ENCODE measurements at places on chromosomes 7 and 10.

DNA sequence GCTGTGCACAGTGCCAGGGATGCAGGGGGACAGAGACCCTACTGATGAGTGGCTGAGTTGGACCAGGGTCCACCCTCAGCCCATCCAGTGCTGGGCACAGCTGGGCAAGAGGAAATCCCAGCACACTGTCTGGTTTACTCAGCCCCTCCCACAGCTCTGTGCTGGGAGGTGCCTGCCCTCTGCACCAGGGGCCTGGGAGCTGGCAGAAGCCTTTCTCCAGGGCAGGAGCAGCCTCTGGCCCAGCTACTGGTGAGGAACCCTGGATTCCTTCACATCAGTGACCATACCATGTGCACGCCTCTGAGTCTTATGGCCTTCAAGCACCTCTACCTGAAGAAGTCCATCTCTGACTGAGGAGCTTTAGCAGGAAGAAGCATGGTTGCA is 25.9 kb upstream of the C10orf71 start:
- DNase-seq = no peak

- no peak for DNase-seq
Measured at GRCh38 chr7:134514663-134515062, 12.7 kb upstream of the AKR1B10 start.

DNA sequence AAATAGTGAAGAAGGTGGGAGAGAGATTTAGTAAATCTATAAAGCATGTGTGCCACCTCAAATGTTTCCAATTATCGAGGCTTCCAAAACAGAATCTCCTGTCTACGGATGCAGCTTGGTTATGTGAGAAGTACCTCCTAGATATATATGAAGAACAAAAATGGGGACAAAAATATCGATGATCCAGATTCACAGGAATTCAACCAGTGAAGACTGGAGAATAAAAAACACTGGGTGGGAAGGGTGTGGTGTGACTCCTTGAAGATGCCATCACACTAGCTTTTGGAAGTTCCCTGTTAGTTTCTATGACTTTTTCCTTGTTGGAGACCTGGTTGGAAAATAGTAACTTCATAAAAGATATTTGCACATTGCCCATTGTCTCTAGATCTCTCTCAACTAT is 152.4 kb downstream of the LRRC4 start:
- DNase-seq = no peak

- no peak for DNase-seq
Measured at GRCh38 chr7:42953994-42954393, 21.8 kb downstream of the MRPL32 start.

- no peak for DNase-seq
Measured at GRCh38 chr10:92993699-92994272, 66.8 kb upstream of the CYP26C1 start.

GRCh38 chr7:2355705-2356008 is 1.0 kb downstream of the EIF3B start:
- no peak for DNase-seq

GRCh38 chr7:75619636-75620035 is 119.1 kb downstream of the HIP1 start:
- no peak for DNase-seq

DNA sequence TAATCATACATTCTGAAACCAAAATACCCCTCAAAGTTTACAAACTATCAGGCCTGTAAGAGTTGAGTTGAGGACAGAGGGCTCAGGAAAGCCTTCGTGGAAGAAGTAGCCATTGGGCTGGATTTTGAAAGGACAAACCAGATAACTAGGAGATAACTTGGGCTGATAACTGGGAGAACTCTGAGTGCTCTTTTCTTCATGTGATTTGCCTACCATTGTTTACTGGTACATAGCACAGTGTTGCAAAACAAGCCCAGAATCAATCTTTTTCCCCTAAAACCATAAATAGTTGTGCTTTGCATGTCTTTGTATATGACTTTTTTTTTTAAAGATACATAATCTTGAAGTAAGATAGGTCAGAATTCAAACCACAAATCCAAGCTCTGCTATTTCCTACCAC is 106.7 kb upstream of the ITGB1 start:
- no peak for DNase-seq

DNA sequence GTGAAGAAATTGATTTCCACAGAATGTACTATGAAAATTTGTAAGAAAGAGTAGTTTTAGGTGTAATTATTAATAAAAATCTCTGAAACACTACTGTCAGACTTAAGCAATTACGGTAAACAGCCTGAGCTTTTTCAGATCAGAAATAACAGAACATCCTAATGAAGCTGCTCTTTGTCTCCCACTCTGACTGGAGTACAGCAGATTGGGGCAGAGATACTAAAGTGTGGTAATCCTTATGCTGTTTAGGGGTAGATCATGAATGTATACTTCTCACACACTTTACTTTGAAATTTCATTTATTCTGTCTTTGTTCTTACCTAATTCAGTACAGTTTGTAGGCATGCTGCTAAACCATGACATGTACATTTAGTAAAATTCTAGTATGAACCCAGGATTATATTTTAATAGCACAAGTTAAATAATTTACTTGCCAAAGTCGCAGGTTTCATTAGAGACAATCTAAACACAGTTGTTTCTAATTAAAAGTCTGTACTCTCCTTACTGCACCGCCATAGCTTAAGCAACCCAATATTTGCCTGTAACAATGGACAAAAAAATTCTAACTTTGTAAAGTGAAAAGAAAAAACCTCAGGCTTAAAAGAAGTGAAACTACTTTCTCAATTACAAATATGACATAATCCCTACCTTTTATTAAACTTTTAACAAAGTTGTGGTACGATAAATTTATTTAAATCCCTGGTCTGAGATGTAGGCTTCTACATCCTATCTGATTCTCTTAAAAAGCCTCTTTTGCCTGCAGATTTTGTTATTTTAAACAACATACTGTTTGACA is 88.8 kb downstream of the KMT2E start:
- no peak for DNase-seq

DNA sequence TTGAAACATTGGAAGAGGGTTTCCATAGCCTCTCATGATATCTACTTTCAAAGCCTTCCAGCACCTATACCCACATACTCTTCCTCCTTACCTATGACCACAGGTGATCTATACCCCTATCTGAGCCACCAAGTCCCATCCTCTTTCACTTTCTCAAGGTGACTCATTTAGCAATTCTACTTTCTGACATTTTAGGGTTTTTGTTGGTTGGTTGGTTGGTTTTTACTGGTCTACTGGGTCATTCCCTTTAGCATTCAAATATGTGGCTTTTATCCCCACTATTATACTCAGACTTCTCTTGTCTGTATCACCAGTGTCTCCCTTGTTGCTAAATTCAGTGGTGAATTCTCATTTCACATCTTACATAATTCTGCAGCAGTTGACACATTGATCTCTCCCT is 130.4 kb upstream of the STEAP4 start:
- DNase-seq = no peak

DNA sequence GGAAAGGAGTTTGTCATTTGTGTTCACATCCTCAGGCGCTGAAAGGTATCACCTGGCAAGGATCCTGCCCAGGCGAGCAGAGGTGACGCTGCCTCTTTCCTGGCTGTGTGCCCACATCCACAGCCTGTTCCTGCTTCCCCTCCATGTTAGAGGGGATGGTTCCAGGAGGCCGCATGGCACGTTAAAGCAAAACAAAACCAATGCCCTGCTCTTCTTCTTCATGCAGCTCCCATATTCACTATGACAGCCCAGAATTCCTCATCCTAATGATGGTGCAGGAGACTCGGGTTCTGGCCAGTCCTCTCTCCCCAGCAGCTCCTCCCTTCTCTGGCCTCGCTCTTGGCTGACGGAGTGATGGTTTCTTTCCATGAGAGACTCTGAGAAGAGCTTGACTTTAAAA is 678.5 kb upstream of the ANKRD30A start:
- no peak for DNase-seq

All from activated T-cell treated with anti-CD3 and anti-CD28 coated beads, Interleukin-2, amount 50 U/mL, for 1 hour (primary cell).